AG20443 (cell line): ENCODE measurements at places on chromosomes 13 and 19.

- DNase-seq: peak; percentile 98
These were observed at the start of gene RCBTB1 for GRCh38 chr13:49585220-49586157. RCBTB1 (minus strand) TSS chr13:49585558; CDS start chr13:49567279, 18,279 bp downstream.

GRCh38 chr19:1224047-1224825, 13.6 kb downstream of the CBARP start:
- DNase-seq: no peak

- DNase-seq: no peak
These were observed 7.9 kb downstream of the RBM26 start for GRCh38 chr13:79398127-79398526.

- DNase-seq: no peak
These were observed 126.2 kb upstream of the SPACA7 start for GRCh38 chr13:112249644-112250610.

GRCh38 chr13:59681636-59682311, 482.0 kb downstream of the DIAPH3 start:
- DNase-seq: no peak

- no peak for DNase-seq
These were observed 5.8 kb downstream of the PLPPR3 start for GRCh38 chr19:815775-816499.

DNA sequence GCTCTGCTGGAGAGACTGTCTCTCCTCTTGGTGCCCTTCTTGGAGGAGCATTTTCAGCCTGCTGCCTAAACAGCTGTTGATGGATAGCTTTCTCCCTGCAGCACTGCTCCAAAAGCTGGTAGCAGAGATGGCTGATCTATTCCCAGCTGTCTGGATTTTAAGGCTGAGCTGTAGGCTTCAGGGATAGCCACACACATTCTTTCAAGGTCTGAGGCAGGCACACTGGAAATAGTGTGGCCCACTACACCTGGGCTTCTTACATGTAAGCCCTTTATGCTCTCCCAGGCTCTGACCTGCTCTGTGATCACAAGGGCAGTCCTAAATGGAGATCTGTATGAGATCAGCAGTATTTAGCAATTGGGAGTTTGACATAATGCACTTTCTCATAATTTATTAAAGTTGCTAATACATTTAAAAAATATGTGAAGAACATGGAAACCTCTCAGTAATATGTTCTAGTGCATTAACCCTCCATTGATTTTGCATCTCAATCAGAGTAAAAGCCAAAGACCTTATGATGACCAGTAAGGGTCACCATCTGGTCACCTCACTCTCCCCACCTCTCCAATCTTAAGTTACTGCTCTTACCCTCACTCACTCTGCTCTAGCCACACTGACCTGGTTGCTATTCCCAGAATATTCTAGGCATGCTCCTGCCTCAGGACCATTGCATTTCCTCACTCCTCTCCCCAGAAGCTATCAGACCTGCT, 91.6 kb downstream of the MBNL2 start:
- no peak for DNase-seq

DNA sequence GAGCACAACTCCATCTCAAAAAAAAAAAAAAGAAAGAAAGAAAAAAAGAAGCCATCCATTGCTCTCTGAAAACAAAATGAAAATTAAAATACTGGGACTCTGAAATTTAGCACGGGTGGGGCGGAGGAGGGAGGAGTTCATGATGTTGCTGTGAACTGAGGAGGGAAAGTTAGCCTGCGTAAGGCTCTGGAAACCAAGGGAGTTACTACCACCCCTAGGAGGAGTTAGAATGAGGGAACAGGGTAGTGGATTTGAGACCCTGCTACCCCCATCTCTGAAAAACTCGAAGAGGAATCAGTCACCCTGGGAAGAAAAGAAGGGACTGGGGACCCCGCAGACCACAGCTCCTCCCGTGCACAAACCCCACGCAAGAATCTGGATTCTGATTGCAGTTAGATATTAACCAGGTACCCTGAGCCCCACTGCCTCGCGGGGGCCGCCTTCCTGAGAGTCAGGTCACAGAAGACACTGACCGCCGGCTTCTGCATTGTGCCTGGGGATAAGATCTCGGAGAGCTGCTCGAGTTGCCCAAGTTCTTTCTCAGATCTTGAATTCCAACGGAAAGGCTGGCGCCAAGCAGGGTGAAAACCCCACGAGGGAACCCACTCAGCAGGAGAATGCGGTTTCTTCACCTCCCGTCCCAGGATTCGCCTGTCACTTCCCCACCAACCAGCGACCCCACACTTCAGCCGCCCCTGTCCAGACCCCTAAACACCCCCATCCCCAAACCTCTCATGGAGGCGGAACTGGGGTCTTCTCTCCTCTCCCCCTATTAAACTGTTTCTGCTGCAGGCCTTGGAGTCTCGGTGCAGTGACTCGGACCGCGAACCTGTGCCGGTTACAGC, 870 bp downstream of the ZNF442 start:
- peak; percentile 51 for DNase-seq

GRCh38 chr13:76812206-76812897, 73.9 kb downstream of the KCTD12 start:
- peak; percentile 79 for DNase-seq

GRCh38 chr19:8004723-8005513, 523 bp downstream of the ELAVL1 start:
- DNase-seq: peak; percentile 66

DNA sequence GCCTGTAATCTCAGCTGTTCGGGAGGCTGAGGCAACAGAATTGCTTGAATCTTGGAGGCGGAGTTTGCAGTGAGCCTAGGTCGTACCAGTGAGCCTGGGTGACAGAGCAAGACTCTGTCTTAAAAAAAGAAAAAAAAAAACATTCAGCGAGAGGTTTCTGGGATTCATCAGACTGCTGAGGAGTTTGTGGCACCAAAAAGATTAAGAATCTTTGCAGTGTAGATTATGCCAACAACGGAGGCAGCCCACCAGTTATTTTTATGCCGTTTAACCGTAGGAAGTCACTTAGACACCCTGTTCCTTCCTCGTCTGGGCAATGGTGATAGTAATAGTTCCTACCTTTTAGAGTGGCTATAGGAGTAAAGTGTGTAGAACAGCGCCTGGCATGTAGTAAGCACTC, 2.5 kb downstream of the COX6B1 start:
- DNase-seq: no peak

- DNase-seq: no peak
These were observed 1.9 kb upstream of the NFIC start for GRCh38 chr19:3364501-3364858.

GRCh38 chr19:58010507-58010906, 7.9 kb upstream of the ZNF606 start:
- no peak for DNase-seq

DNA sequence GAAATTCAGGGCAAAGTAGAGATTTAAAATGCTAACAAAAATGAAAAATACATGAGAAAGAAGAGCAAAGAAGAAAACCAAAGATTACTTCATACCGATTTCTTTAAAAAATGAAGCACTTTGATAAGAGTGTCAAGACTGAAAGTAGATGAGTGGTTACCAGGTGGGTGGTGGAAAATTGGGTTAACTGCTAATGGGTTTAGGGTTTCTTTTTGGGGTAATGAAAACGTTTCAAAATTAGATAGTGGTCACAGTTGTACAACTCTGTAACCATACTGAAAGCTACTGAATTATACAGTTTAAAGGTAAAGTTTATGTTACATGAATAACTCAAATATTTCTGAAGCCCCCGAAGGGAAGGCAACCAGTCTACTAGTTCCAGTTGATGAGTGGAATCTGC, 179.4 kb downstream of the NDFIP2 start:
- no peak for DNase-seq

DNA sequence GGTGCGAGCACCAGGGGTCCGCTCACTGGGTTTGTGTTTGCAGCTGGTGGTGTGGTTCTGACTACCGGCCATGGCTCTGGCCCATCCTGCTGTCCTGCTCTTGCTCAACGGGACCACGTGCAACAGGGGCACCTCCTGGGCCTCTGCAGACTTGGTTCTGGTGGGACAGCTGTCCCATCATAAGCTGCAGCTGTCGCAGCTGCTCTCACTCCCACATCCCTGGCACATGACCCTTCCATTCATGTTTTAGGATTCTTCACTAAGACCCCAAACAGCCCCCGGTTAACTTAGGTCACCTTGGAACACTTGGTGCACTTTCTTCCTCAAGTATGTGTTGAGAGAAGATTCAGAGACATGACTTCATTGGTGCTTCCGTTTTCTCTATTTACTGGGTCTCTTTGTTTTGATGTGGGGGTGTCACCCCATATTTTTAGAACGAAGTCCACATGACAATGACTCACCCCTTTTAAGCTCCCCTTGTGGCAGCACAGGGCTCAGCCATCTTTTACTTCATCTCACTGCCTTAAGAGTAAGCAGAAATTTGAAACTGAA, 68.4 kb upstream of the ARHGEF7 start:
- DNase-seq: peak; percentile 39

DNA sequence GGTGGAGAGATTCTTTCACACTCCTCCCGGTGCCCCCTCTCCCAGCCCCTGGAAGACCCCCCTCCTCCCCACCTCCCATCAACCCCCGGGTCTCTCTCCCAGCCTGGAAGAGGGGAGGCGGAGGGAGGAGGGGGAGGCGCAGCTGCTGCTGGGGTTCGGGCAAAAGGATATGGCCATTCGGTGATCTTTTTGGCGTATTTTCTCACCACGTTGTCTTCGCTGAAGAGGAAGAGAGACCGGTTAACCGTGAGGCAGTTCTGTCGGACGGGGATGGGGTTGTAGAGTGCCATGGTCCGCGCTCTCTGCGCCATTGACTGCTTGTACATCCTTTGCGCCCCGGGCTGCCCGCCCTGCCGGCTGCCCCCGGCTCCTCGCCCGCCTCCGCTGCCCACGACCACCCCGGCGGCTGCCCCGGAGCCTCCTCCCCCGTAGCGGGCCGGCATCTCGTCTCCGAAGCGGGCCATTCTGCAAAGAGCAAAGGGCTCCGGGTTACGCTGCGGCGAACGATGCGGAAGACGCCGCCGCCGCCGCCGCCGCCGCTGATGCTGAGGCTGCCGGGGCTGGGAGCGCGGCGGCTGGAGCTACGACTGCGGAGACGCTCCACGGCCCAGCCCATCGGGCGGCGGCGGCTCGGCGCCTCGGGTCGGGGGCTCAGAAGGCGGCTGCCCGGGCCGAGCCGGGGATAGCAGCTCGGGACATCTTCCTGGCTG, 363 bp downstream of the CACNA1A start:
- DNase-seq: peak; percentile 79

DNA sequence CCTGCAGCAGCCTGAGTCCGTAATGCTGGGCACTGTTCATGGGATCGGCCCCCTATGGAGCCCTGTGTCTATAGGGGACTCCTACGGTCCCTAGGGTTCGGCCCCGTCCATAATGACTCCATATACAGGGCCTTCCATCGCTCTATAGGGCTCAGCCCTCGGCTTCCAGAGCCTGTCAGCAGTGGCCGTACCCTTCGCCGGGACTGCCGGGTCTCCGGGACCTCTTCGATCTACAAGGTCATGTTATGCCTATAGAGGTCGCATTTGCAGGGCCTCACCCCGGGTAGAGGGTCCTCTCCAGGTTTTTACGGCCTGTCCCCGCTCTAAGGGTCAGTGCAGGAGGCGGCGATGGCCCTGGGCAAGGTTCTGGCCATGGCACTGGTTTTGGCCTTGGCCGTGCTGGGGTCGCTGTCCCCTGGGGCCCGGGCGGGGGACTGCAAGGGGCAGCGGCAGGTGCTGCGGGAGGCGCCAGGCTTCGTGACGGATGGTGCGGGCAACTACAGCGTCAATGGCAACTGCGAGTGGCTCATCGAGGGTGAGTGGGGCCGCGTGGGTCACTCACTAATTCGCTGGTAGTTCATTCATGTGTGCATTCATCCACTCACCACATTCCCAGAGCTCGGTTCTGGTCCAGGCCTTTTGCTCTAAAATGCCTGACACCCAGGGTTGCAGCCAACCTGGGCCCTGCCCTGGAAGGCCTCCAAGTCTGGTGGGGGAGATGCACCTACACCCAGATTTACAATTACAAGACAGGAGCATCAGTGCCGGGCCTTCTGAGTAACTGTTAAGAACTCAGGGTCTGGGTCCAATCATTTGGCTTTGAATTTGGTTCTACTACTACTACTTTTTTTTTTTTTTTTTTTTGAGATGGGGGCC, 699 bp downstream of the MEGF8 start:
- no peak for DNase-seq
